M059J (cell line): ENCODE measurements at places on chromosomes 7 and 10.

GRCh38 chr7:101186844-101187428, 6.8 kb upstream of the NAT16 start:
- DNase-seq, result no peak

- DNase-seq, result peak; percentile 45
Measured at GRCh38 chr7:79868010-79868409, 266.6 kb upstream of the GNAI1 start.

- no peak for DNase-seq
Measured at GRCh38 chr7:41378156-41378555, 324.7 kb downstream of the INHBA start.

DNA sequence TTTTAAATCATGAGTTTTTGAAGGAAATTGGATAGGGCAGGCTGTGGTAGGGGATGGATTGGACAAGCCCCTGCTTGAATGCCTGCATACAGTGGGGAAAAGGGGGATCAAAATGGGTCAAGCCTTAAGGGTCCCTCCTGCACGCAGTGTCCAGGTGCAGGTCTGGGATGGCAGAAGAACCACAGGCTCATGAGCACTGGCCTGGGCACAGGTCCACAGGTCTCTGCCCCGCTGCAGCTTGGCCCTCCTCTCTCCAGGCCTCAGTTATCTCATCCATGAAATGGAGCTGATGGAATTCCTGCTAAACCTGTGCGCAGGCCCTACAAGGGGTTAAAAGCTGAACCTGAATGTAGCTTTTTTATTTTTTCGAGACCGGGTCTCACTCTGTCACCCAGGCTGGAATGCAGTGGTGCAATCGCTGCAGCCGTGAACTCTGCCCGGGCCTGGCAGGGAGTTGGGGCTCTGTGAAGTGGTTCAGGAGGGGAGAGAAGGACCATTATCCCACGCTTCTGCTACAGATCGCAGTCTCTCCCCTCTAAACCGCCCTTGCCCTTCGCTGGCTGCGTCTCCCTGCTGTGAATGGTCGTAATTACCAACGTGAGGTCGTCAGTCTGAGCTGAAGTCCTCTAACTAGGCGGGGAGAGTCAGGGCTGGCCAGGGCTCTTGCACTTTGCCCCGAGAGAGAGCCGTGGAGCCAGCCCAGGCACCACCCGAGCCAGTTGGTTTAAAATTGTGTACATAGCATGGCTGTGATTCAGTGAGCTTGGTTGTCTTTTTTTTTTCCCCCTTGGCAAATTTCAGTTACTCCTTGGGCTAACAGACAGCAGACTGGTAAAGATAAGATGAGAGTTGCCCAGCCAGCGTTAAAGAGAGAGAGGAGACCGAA, 77.5 kb upstream of the GTF2I start:
- no peak for DNase-seq

DNA sequence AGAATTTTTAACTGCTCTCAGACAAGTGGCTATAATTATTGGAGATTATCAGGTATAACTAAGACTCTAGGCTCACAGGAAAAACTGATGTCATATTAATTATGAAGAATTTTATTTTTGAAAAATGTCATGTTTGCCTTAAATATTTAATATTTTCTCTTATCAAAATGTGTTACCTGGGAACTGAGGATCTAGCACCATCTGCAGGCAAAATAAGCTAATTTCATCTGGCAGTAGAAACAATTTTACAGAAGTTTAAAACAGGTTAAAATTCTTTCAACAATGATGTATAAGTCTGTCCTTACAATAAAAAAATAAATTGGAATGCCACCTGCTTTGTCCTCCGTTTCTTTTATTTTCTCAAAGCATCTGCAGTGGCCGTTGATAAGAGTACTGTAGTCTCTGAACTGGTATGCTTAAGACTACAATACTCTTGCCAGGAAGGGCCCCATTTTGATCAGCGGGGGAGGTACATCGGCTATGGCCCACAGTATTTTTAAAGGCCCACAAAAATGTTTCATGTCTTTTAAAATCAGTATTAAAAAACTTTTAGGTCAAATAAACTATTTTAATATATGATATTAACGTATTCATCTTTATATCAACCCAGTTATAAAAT, 81.3 kb downstream of the VWDE start:
- peak; percentile 43 for DNase-seq

- no peak for DNase-seq
Measured at GRCh38 chr7:158281441-158281840, 306.2 kb downstream of the PTPRN2 start.

- peak; percentile 49 for DNase-seq
Measured at GRCh38 chr10:84256510-84257342, 11.9 kb downstream of the RGR start.

DNA sequence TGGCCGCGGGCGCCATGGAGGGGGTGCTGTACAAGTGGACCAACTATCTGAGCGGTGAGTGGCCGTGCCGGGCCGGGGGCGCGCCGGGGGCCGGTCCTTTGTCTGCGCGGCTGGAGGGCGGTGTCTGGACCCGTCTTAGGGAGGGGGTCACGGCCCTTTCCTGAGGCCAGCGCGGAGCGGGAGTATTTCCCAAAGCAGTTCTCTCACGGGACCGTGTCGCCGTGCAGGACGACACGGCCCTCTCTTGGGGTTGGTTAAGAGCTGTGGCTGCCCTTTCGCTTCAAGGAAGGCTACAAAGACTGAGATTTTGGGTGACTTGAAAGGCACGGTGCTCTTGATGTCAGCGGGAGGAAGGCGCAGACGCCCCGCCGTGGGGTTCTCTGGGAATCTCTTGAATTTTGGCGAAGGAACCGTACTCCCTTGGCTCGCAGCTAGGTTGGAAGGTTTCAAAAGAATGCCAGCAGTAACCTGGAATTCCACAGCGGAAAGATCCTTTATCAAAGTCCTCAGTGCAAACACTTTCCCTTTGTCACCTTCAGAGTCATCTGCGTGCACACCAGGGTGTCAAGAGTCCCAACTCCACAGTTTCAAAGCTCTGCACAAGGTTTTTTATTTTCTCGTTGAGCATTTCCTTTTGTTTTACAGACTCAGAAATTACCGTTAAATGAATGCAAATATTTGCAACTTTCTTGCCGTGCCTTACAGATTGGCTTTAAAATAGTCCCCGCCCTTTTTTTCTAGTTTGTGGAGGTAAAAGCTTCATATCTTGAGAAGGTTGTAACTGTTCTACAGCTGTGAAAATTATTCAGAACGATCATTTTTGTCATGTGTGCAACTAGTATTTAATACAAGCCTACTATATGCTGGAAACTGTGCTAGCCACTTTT, 780 bp downstream of the PLEKHA8 start:
- DNase-seq, result peak; percentile 67

DNA sequence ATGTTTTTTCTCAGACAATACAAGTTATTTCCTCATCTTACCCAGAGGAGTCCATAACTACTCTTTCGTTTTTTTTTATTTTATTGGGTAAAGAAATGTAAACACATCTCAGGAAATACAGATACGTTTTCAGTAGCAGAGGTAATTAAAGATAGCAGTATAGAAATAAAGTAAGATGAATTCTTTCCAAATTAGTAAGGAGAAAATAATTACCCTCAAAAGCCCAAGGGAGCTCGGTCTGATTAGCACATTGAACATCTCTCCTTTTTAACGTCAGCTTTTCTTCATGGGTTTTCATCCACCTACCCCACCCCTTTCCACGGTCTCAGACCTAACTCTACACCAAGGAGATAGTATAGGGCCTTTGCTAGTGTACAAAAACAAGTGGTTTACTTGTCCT, 294.2 kb downstream of the GRID1 start:
- no peak for DNase-seq

GRCh38 chr10:99983280-99983988, 26.3 kb downstream of the DNMBP start:
- no peak for DNase-seq

DNA sequence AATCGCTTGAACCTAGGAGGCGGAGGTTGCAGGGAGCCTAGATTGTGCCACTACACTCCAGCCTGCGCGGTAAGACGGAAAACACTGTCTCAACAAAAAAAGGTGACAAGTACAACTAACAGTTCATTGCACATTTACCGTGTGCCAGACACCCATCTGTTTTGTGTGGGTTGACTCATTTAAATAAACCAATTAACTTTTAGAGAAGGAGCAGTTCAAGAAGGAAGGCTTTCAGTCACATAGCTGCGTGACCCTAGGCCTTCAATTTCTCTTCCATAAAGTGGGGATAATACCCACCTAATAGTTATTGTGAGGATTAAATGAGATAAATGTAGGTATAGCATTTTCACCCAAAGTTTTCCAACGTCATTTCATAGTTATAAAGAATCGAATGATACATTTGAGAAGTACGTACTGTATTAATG, 52.3 kb upstream of the KDM7A start:
- no peak for DNase-seq

- DNase-seq, result no peak
Measured at GRCh38 chr7:148906707-148907498, 22.8 kb upstream of the EZH2 start.

GRCh38 chr10:28805390-28805789, 128.1 kb downstream of the BAMBI start:
- DNase-seq, result no peak

DNA sequence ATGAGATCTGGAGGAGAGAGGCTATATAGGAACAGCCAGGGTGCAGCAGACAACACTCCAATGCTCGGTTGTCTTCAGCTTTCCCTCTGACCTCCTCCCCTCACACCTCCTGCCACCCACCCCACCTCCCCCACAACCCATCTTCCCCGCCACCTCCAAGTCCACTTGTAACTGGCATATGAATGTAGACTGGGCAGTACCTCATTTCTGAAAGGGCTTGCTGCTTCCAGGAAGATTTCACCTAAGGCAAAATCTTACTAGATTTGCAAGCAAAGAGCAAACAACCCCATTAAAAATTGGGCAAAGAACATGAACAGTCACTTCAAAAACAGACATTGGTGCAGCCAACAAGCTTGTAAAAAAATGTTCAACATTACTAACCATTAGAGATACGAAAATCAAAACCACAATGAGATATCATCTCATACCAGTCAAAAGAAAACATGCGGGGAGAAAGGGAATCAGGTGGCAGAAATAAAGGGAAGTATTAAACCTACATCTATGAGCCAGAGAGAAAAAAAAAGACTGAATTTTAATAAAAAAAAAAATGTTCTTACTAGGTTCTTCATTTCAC, 164.6 kb upstream of the C1GALT1 start:
- peak; percentile 89 for DNase-seq

GRCh38 chr10:60208676-60209269, 180.9 kb downstream of the ANK3 start:
- DNase-seq, result peak; percentile 45

DNA sequence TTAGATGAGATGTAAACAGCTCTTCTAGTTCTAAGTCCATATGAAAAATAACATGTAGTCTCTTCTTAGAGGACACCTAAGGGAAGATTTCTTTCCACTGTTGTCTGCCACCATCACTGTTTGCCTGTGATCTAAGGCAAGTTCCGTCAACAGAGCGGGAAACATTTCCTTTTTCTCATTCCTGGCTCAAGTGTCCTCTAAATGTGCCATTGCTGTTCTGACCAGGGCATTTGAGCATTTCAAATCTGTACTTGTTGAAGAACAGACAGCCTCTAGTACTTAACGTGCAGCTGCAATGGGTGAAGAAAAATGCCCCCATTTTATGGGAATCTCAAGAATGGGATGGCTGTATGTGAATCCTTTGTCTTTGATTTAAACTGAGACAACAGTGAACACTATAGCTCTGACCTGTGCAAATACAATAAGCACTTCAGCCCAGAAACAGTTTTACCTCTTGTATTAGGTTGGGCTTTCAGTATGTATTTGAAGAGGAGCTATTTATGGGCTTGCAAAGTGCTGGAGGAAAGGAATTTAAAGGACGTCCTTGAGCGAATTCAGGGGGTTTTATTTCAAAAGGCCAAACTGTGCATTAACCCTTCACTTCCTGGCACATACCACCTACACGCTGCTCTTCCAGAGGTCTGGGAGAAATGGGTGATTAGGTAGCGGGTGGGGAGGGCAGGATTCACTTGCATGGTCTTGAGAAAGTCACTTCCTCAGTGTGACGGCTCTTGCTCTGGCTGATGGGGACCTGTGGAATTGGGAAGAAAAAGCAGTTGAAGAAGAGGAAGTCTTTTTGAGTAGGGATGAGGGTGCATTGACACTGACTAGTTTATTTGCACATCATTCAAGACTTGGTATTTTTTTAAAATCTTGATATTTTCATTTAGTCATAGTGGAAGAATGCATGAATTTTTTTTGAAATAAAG, 66.1 kb downstream of the THNSL1 start:
- DNase-seq, result no peak

DNA sequence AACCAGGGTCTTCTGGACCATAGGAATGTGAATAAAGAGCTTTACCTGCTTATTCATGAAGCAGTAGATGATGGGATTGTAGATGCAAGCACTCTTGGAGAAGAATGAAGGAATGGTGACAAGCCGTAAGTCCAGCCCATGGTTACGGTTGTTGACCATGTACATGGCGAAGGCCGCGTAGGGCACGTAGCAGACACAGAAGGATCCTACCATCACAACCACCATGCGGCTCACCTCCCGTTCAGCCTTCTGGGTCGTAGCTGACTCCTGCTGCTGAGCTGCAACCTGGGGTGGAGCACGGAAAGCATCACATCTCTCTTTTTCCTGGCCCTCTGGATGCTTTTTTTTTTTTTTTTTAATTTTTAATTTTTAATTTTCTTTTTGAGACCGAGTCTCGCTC, 2.0 kb downstream of the OPN1SW start:
- no peak for DNase-seq

DNA sequence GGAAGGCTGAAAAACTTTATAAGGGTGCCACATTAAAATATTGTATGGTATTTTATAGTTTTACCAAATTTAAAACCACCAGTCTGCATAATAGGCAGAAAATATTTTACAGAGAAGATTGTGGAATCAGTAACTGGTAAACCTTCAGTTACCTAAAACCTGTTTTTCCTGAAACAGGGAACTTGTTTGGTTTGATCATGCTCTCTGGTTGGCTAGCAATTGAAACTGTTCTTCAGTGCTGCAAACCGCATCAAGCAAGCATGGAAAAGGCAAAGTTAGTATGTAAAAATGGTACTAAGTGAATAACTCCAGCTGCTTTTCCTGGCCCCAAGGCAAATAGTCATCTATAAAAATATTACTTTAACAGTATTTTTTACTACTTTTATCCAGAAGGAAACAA, 316.9 kb upstream of the LRRN3 start:
- no peak for DNase-seq
